ENCODE measurements at places on chromosomes 16 and 17.
A peak's percentile ranks its signal among the peaks of the same experiment; 100 is the strongest.

- DNase-seq, result no peak
Measured at GRCh38 chr17:42079541-42079940, 18.7 kb downstream of the ZNF385C start.

GRCh38 chr17:48611213-48611612 lies 396 bp upstream of the HOXB7 start:
- DNase-seq, result no peak

- DNase-seq, result no peak
Measured at GRCh38 chr17:67221062-67221998, 23.7 kb downstream of the HELZ start.

GRCh38 chr17:68847711-68848110 lies 107.5 kb downstream of the ABCA8 start:
- no peak for DNase-seq

DNA sequence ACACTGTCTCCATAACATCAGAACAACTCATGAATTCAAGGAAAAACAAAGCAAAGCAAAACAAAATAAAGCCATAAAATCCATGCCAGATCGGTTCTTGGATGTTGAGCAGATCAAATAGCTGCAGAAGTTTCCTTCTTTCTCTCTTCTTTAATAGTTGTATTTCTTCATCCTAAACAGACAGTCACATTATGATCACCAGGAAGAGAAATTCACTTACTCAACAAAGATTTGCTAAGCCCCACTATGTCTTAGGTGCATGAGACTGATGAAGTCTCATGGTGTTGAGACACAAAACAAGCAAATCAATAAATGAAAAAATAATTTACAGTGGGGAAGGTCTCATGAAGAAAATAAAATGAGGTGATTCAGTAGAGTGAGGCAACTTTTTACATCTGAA lies 72.8 kb downstream of the WIPI1 start:
- DNase-seq, result no peak

DNA sequence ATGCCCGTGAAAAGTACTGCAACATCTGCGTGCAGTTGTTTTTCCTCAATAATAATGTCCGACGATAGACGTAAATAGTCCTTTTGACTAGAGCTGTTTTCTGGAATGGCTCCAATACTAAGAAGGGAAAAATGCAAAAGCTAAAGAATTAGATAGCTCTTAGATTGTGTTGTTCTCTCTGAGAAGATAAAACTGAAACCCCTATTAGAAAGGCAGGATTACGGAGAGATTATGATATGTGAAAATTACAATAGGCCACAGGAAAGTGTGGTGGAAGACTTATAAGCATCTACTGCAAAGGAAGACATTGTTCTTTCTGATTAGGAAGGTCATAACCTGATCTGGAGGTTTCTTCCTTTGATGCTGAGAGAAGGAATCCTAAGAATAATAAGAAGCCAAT lies 33.5 kb upstream of the KCNJ16 start:
- DNase-seq, result no peak

- DNase-seq, result peak; percentile 47
Measured at GRCh38 chr17:74770498-74771318, 5.4 kb downstream of the NAT9 start.

- no peak for DNase-seq
Measured at GRCh38 chr17:34397265-34397664, 34.2 kb upstream of the CCL1 start.

DNA sequence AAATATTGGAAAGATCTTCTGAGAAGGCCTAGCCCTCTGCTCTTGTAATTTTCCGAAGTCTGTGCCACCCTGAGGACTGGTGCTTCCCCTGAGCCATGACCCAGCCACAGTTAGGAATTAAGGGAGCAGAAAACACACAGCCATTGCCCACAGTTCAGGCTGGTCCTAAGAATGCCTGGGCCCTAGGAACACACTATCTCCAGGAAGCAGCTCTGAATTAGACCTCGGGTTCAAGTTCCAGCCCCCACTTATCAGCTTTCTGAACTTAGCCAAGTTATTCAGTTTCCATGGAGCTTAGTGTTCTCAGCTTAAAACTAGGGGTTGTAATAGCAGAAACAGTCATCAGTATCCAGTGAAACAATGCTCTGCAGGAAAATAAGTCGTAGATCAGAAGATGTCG lies 56.0 kb downstream of the CDH13 start:
- no peak for DNase-seq

- no peak for DNase-seq
Measured at GRCh38 chr16:54475019-54475601, 188.5 kb upstream of the IRX3 start.

DNA sequence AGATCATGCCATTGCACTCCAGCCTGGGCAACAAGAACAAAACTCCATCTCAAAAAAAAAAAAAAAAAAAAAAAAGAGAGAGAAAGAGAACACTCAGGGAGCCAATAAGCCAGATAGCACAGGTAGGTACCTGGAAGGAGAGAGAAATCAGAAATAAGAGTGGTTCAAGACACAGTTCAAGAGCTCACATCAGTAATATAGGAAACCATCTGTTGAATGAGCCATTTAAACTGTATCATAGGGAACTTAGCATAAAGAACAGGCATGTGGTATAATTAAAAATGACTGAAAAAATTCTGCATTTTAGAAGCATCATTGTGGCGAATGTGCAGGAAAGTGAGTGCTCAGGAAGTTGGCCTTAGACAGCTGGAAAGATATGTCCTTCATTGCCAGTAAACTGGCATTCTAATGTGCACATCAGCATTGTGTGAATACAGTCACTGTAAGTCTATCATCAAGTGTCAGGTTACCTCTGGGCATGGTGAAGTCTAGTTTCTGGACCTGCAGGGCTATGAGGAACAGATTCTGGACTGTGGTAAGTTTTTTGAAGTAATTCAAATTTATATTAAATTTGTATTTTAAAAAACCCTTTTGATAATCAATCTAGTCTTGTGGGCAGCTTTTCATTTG lies 20.4 kb downstream of the KRT12 start:
- no peak for DNase-seq

- DNase-seq, result no peak
Measured at GRCh38 chr16:25478476-25478875, 213.3 kb upstream of the HS3ST4 start.

GRCh38 chr17:74211912-74212208 lies 1.5 kb upstream of the TTYH2 start:
- DNase-seq, result no peak

DNA sequence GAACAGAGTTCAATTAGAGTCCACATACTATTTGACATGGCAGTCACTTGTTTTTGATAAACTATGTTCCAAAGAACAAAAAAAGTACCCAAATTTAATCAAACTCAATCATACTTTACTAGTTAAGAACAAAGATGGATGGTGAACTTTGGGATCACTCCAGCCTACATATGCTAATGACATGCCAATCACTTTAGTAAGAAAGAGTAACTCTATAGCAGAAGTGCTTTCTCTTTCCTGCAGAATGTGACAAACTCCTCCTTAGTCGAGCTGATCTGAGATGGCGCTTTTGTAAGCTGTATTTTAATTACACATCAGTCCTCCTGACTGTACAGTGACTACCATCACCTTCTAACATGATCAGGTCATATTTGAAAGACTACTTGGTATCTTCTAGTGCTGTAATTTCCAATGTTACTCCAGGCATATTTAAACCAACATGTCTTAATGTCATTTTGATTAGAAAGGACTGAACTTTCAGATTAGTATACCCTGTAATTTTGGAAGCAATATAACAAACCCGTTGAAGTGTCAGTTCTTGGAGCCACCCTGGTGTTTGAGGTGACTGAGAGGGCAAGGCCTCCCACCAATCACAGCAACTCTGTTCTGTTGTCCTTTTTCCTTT lies 4.1 kb downstream of the NETO2 start:
- no peak for DNase-seq

GRCh38 chr16:56520251-56520577 lies 390 bp upstream of the BBS2 start:
- no peak for DNase-seq

DNA sequence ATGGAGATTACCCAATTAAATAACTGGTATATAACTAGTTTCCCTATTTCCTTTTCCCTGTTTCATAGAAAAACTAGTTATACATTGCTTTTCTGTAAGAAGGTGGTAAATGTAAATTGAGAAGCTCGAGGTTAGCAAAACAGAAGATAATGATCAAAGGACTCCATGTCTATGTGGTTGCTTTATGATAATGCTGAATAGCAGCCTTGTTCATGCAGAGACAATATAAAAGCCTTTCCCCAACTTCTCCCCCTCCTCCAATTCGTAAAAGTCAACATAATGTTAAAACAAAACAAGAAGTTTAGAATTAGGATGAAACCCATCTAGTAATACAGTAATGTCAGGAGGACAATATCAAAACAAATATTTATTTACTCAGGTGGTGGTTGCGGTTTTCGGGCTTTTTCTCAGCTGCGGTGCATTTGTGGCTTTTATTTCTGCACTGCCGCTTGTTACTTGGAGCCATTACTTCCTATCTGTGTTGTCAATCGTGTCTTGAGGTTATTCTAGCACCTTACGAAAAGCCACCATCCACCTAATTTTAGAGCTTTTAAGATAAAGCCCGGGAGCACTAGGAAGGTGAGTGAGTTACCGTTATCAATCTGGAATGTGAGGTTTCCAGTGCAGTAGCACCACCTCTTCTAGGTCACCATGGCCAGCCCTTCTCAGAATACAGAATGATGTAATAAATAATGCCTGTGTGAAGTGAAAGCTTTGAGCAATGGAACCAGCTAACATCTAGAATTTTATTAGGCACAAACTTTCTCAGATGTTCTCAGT lies 297.5 kb downstream of the CDH13 start:
- no peak for DNase-seq

- peak; percentile 15 for DNase-seq
Measured at GRCh38 chr17:75487351-75488070, 27.8 kb downstream of the CASKIN2 start.

DNA sequence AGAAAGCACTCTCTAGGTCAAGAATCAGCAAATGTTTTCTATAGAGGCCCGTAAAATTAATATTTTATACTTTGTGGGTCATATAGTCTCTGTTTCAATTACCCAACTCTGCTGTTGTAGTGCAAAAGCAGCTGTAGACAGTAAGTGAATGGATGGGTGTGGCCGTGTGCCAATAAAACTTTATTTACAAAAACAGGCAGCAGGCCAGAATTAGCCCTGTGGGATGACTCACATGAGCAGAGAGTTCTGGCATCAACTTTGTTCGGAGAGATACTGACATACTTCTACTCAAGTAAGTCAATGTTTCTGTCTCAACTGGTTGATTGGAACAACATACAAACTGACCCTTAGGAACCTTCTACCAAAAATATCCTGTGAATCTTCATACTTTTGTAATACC lies 616.2 kb downstream of the MAF start:
- DNase-seq, result no peak

DNA sequence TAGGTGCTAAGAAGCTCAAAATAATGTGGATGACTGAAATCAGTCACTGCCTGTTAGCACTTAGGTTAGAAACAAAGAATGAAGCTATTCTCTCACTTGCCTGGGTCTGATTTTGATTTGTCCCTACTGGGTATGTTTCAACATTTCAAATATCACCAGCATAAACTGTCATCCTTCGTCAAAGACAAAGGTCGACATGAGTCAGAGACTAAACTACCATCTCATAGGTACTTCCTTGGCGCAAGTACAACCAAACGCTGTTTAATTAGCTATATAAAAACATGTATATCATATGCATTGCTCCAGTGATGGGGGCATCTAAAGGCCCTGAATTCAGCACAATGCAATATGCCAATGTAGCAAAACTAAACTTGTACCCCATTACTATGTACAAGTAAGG lies 4.0 kb downstream of the AKTIP start:
- DNase-seq, result no peak

DNA sequence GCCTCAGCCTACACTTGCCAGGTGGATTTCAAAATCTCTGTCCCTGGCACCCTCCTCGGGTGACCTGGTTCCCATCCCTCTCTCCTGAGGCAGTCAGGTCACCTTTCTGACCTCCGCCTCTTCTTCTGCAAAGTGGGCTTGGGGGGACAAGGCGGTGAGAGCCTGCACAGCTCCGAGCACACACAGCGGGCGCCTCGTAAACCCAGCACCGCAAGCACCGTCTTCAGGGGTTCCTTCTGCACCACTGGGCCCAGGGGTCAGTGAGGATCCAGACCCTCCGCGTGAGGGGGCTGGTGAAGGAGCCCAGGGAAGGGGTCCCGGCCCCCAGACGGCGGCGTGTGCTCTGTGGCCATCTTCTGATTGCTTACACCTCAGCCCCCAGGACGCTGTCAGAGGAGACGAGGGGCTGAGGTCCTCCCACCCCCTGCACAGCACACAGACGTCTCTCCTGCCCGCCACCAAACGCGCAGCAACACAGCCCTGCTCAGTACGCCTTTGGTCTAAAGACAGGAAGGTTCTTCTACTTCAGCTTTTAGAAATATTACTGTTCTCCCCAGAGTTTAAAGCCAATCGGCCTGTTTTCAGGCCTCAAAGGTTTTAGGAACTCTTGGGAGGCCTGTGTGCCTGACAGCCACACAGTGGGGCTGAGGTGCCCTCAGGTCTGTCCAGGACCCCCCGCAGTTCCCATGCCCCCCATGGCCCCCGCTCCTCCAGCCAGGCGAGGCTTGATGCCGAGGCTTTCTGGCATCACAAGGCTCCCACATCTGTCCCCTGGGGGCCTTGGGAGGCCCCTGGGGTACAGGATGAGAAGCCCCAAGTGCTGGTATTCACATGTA lies 2.7 kb downstream of the CBFA2T3 start:
- no peak for DNase-seq

DNA sequence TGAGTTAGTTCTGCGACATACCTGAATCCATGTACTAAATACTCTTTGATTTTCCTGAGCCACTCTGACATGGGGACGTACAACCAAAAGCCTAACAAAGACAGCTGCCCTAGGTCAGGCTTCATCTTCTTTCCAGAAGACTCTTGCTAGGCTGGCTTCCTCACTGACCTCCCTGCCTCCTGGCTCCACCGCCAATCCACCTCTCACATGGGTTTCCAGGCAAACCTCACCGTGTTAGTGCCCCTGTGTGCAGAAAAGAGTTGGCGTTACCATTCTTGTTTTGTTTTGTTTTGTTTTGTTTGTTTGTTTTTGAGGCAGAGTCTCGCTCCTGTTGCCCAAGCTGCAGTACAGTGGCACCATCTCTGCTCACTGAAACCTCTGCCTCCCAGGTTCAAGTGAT lies 135.3 kb downstream of the WSCD1 start:
- no peak for DNase-seq

- DNase-seq, result no peak
Measured at GRCh38 chr16:70665806-70666735, 19.7 kb downstream of the IL34 start.

GRCh38 chr17:70405492-70406220 lies 236.3 kb downstream of the KCNJ2 start:
- no peak for DNase-seq

GRCh38 chr16:87598431-87598830 lies 3.9 kb upstream of the JPH3 start:
- no peak for DNase-seq

DNA sequence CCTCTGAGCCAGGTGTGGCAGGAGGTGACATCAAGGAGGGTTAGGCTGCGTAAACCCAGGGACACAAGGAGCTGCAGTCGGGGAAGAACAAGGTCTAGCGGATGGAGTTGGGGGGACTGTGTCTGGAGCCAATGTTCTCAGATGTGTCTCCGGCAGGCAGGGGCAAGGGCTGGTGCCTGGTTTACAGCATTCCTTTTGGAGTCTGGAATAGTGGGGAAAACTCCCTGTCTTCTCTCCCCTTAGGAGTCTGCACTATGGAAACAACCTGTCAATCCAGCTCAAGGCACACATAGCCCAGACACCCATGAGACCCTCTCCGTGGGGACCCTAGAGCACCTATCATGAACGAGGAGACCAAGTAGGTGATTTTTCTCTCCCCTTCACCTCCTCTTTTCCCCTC lies 27.5 kb downstream of the NLRC5 start:
- no peak for DNase-seq

- DNase-seq, result no peak
Measured at GRCh38 chr16:49835161-49835777, 20.6 kb downstream of the ZNF423 start.

- no peak for DNase-seq
Measured at GRCh38 chr17:79145548-79145947, 70.9 kb downstream of the ENGASE start.

Measured in stimulated activated CD8-positive, alpha-beta memory T cell treated with anti-CD3 and anti-CD28 coated beads, Interleukin-15, amount 100 ng/mL, for 4 hours (primary cell).